ENCODE measurements at places on chromosomes 6 and 20.

GRCh38 chr6:87641065-87641692, 51.2 kb downstream of the ORC3 start:
- DNase-seq, result no peak

GRCh38 chr20:7305976-7306375, 538.5 kb downstream of the BMP2 start:
- DNase-seq, result no peak

- no peak for DNase-seq
Measured at GRCh38 chr20:63059684-63060056, 52.9 kb upstream of the BHLHE23 start.

- DNase-seq, result no peak
Measured at GRCh38 chr6:70103798-70104197, 199.1 kb downstream of the COL9A1 start.

DNA sequence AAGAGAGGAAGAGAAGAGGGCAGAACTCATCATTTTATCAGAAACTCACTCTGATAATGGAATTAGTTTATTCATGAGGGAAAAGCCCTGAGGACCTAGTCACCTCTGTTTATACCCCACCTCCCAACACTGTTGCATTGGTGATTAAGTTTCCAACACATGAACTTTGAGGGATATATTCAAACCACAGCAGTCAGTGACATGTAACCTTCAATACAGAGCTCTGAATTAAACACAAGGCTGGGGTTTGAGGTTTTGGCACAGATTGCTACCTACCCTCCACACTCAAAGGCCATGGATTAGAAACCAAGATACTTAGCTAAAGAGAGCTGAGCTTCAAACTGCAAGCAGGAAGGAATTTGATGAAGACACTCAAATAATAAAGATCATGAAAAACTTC, 48.5 kb upstream of the MOCS1 start:
- no peak for DNase-seq

- DNase-seq, result no peak
Measured at GRCh38 chr6:107342144-107342543, 117.2 kb downstream of the PDSS2 start.

GRCh38 chr20:19953606-19954005, 63.6 kb upstream of the NAA20 start:
- no peak for DNase-seq

GRCh38 chr6:111600588-111601445, 4.9 kb downstream of the TRAF3IP2 start:
- DNase-seq, result no peak

DNA sequence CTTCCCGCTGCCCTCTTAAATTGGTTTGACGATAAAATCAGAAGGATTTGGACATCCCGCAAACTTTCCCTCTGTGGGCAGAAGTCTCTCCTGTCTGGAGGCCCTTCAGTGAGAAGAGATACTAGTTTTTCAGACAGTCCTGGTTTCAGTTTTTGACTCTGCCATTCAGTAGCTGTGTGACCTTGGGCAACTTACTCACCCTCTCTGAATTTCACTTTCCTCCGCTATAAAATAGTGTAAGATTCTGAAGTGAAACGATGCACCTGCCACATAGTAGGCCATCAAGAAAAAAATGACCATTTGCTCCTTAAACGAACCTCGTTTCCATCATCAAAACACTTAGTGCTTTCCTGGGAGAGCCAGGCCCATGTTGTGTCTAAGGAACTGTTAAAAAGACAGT, 97.2 kb downstream of the LINC00237 start:
- DNase-seq, result no peak

- DNase-seq, result no peak
Measured at GRCh38 chr6:134420614-134421181, 102.8 kb upstream of the SGK1 start.

- no peak for DNase-seq
Measured at GRCh38 chr20:36717657-36718056, 28.2 kb downstream of the NDRG3 start.

DNA sequence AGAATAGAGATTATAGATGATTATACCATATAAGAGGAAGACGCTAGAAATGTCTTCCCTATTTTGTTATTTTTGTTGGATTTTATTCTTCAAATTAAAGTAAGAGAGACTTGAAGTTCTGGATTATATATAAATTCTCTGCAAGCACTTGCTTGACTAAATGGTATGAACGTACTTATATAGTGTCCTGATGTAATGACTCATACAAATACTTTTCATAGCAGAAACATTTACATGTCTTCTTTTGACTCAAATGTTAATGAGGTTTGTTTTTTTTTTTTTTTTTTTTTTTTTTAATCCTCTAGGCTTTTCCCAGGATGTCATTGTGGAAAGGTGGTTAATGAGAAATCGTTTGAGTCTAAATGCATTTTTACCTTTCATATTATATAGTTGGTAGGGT, 55.0 kb downstream of the PDE7B start:
- no peak for DNase-seq

DNA sequence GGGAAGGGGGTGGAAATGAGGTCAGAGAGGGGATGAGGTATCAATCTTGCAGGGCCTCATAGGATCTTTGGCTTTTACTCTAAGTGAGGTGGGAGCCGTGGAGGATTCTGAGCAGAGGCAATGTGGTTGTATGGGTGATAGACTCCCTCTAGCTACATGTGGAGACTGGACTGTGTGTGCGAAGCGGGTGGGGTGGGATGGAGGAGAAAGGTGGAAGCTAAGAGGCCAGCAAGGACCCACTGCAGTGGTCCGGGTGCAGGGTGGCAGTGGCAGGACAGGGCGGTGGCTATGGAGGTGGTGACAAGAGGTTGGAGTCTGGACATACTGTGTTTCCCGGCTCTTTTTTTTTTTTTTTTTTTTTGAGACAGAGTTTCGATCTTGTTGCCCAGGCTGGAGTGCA, 62.4 kb upstream of the PTPN1 start:
- no peak for DNase-seq

DNA sequence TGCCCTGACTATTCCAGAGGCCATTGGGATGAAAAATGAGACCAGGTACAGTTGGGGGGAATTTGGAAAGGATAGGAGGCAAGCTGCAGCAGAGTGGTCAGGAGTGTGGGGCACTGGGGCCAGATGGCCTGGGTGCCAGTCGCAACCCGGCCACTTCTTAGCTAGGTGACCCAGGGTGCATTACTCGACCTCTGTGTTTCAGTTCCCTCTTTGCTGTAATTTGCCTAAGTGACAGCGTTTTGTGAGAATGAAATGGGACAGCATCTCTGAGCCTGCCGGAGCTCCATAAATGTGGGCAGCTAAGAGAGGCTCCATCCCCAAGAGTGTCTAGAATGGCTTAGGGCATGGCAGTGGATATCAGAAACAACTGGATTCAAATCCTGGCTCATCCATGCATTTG, 13.9 kb downstream of the LRFN2 start:
- DNase-seq, result no peak

GRCh38 chr20:3785240-3786125, 1.1 kb downstream of the CENPB start:
- no peak for DNase-seq

DNA sequence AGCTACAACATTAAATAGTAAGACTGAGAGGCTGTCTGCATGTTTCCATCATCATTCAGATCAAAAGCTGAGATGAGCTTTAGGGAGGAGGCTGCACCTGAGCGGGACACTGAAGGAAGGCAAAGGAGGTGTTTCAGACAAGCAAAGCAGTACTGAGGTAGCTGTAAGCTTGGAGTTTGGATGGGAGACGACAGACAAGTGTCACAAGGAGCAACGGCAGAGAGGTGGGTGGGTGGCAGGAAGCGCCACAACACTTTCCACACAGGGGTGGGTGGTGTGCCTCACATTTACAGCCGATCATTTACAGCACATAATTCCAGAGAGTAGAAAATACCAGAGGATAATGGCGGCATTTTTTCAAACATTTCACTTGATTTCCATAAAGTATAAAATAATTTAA, 205.5 kb upstream of the SHLD1 start:
- DNase-seq, result no peak

DNA sequence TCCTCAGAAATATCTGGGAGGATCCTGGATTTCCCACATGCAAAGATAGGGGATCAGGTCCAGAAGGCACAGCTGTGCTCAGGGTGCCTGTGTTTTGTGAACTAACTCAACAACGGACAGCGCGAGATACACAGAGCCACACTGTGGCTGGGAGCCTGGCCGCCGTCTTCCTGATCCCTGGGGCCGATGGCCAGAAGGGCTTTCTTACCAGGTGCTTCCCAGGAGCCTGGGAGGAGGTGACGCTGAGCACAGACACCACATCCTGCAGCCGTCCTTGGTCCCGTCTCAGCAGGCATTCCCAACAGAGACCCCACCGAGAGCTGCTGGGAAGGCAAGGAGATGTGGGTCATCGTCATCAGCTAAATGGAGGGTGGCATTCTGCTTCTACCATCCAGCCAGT, 144.6 kb upstream of the AFDN start:
- DNase-seq, result no peak

- no peak for DNase-seq
Measured at GRCh38 chr20:46359233-46359751, 47.1 kb downstream of the ELMO2 start.

DNA sequence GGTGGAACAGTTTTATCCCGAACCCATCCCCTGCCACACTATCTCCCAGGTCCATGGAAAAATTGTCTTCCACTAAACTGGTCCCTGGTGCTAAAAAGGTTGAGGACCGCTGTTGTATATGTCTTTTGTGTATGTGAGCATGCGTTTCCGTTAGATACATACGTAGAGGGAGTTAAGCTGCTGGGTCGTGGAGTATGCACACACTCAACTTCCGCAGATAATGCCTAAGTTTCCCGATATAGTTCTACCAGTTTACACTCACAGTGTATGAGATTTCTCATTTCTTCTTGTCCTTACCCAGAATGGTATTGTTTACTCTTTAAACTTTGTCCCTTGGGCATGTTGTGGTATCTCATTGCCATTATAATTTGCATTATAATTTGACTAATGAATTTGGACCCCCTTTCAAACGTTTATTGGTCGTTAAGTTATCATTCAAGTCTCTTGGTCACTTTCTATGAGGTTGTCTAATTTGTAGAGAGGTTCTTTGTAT, 50.5 kb upstream of the SCAF8 start:
- DNase-seq, result no peak

DNA sequence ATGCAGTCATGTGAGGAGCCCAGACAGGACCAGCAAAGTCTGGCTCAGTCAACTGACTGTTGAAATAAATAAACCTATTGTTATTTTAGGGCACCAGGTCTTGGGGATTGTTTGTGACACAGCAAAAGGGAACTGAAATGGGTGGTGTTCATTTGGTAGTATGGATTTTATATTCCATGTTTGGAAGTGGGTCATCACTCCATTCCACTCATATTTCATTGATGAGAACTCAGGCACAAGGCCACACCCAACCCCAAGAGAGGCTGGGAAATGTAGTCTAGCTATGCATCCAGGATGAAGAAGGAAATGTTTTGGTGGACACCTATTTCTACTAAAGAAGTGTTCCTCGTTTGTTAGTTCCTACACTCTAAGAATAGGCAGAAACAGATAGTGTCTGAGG, 64.9 kb upstream of the BTBD3 start:
- DNase-seq, result no peak

DNA sequence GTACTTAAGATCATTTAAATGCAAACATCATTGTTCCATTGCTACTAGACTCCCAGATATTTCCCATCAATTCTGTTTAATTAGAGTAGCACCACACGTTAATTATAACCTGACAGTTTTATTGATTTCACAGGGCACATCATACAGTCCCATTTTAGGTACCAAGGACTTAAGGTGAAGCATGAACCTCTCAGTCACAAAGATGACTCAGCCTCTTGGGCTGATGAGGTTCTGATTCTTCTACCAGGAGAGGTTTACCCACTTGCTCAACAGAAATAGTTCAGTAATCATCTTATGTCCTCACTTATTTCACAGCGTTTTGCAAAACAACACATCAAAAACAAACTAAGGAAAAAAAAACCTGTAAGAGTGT, 98.5 kb downstream of the HIVEP2 start:
- no peak for DNase-seq

GRCh38 chr20:45405571-45406259, 2.4 kb upstream of the DBNDD2 start:
- no peak for DNase-seq

DNA sequence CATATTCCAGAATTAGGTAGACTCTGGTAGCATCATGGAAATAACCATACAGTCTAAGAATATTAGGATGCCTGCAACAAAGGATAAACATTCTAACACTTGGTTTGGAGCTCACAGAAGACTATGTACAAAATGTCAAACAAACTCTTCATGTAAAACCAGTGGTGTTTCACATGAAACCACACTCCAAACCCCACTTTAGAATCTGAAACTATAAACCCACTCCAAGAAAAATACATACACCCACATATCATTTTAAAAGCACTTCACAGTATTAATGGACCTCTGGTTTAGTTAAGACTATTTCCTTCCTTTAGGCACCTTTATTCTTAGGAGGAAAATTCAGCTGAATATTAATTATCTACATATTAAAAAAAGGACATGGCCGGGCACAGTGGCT, 10.5 kb downstream of the AURKA start:
- no peak for DNase-seq

- DNase-seq, result no peak
Measured at GRCh38 chr6:1612974-1613306, 3.2 kb downstream of the FOXC1 start.

DNA sequence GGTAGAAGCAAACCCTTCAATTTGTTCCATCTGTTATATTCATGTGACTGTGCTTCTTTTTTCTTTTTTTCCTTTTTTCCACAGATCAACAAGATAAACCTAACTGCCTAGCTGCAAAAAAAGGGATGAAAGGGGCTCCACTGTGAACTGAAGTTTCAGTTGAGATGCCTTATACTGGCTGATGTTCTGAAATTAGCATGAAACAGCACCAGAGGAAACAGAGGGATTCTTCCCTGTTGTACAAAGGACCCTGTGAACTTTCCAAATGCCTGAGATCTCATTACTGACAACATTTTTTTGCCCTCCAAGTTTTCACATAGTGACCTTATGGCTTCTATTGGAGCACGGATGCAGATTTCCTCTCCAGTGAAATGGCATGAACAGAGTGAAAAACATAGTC, 302.7 kb upstream of the TFAP2D start:
- DNase-seq, result no peak

GRCh38 chr6:13273202-13273930, 55.0 kb downstream of the TBC1D7 start:
- no peak for DNase-seq

DNA sequence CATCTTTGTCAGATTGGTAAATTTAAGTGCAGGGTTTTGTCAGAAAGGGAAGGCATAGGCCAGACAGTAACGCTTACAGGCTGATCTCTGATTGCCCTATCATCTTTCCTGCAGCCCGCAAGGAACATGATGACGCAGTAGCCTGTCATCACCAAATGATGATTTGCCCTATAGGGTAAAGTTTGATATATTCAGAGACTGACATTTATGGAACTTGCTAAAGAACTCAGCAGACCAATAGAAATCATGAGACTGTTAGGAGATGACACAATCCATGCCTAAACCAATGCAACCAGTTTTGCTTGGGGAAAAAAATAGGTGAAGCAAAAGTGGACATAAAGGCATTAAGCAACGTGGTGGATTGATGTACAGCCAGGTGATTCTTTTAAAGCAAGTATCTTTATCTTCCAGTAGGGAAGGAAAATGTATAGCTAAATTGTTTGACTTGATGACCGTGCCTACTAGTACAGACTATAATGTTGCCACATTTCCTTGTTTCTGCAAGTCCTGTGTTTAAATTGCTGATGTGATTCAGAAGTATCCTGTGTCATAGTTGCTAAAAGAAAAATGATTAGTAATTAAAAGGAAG, 2.4 kb downstream of the NUS1 start:
- DNase-seq, result no peak
